Astrocyte of the hippocampus (primary cell): ENCODE measurements at places on chromosomes 2 and 18.

DNA sequence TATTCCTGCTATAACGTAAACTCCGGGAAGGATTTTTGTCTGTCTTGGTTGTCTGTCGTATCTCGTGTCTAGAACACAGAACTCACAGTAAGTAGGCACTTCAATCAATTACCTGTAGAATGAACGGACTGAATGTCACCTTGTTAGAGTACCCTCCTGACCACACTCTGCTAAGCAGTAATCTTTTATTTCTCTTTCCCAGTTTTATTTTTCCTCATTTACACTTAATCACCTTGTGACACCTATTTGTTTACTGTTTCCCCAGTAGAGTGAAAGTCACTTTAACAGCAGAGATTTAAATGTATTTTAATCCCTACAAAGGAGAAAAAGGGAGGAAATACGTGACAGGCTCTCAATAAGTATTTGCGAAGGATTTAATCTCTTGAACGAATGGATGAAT is 514 bp upstream of the EPB41L5 start:
- DNase-seq: no peak

- peak; percentile 70 for DNase-seq
Measured at GRCh38 chr18:9950289-9951016, 36.6 kb downstream of the VAPA start.

DNA sequence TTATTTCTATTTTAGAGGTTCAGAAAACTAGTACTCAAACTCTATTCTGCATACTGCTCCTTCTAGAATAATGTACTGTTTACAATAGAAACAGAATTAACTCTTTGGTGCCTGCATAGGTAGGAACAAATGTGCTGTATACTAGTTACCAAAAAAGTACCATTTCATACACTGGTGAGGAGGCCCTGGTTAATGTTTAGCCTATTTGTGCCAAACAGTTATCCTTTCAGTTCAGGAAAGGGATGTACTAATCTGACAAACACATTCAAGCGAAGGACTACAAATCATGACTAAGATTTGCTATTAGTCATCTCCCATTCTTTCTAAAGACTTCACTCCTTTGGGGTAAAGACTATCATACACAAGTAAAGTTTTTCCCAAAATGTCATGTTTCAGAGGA is 47.4 kb downstream of the EXOC6B start:
- peak; percentile 31 for DNase-seq

DNA sequence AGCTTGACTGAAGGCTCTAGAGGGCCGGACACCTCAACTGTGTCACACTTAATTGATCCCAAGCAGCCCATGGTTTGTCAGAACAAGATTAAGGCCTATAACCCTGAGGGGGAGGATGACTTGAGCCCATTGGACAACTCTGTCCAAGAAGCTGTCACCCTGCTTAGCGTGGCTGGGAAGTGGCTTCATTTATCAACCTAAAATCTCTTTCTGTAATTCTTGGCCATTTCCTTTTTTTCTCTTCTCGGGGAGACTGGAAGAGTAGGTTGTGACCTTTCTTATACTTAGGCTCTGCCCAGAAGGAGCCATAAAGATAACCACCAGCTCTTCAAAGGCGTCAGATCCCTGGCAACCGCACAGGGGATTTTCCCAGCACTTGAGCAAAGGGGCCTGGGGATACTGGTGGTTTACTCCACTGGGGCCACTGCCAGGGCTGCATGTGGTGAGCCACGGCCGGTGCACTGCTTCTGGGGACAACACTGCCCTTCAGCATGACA is 265.5 kb downstream of the CYRIA start:
- peak; percentile 47 for DNase-seq

- no peak for DNase-seq
Measured at GRCh38 chr18:47417807-47418206, 166.3 kb upstream of the SKOR2 start.

GRCh38 chr18:68148863-68149262 is 566.0 kb downstream of the TMX3 start:
- no peak for DNase-seq

GRCh38 chr2:68414876-68415275 is 49.8 kb downstream of the PLEK start:
- no peak for DNase-seq

DNA sequence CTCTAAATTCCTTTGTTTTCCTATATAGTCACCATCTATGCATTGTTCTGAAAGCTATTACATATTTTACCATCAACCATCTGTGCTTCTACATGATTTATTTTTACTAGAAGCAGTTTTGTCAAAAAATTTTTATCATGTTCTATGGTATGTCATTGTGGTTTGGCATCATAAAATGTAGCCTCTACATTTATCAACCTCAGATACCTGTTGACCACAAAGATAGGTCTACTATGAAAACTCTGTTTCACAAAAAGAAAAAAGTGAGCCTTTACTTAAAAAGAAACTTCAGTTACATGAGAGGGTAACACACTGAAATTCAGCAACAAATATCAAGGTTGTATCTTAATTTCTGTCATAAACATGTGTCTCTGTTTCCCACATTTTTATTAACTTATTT is 3.7 kb downstream of the BCL2 start:
- no peak for DNase-seq

DNA sequence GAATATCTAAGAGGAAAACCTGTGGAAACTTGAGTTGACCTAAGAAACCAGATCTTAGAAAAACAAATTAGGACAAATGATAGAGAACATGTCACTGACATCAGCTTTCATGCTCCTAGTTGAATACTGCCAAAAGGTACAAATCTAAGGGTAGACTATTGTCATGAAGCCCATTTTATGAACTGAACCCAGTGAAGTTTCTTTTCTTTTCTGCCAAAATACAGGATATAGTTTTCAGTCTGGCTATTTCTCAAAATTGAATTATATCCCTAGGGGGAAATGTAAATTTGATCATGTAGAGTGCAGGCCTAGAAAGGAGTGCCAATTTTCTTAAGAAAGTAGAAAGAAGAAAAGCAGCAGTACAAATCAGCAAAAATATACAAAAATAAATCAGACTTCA is 46.6 kb downstream of the FSIP2 start:
- no peak for DNase-seq

DNA sequence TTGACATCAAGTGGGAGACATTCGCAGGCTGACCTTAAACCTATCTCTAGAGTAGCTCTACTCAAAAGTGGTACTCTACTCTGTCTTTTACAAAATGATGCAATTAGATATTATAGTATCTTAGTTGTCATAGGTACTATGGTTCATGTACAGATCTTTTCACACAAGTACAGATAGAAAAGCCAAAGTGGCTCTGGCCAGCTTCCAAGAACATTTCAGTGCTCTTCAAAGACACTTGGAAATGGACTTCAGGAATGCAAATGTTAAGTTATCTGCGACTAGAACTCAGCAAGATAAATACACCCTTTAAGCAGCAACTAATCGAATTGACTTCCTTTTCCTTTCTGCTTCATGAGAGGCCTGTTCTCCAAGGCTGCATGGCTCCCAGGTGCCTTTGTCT is 718.7 kb upstream of the FAM98A start:
- peak; percentile 44 for DNase-seq

GRCh38 chr2:230706053-230706521 is 6.6 kb upstream of the CAB39 start:
- DNase-seq: no peak

GRCh38 chr2:197615016-197615652 is 60.3 kb downstream of the RFTN2 start:
- no peak for DNase-seq

- no peak for DNase-seq
Measured at GRCh38 chr2:205931388-205931787, 154.6 kb downstream of the INO80D start.

GRCh38 chr2:189549449-189549832 is 31.1 kb downstream of the SLC40A1 start:
- peak; percentile 46 for DNase-seq

- DNase-seq: no peak
Measured at GRCh38 chr2:231602859-231603467, 10.3 kb downstream of the TEX44 start.

DNA sequence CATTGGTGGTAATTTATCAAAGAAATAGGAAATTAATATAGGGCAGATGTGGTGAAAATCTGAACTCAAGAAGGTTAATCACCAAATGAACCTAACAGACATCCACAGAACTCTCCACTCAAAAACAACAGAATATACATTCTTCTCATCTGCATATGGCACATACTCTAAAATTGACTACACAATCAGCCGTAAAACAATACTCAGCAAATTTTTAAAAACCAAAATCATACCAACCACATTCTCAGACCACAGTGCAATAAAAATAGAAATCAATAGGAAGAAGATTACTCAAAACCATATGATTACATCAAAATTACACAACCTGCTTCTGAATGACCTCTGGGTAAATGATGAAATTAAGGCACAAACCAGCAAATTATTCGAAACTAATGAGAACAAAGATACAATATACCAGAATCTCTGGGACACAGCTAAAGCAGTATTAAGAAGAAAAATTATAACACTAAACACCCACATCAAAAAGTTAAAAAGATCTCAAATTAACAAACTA is 31.0 kb downstream of the RBM43 start:
- DNase-seq: no peak

DNA sequence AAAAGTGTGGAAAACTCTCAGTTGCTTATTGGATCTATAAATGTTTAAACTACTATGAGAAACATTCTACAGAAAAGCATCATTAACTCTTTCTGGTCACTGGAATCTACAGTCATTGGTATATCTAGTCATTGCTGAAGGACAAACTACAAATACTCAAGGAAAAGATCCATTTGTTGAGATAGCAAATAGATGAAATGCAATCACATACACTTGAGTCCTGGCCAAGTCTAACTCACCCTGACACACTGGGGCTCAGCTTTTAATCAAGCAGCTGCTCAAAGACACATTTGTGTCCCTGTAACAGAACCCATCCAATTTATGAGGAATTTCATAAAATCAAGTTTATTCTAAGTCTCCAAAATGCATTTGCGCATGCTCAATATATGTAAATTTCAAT is 68.7 kb downstream of the CDH2 start:
- no peak for DNase-seq

GRCh38 chr18:36503477-36503876 is 206.0 kb downstream of the FHOD3 start:
- no peak for DNase-seq

GRCh38 chr2:237714690-237715458 is 83.7 kb upstream of the RBM44 start:
- DNase-seq: peak; percentile 91

DNA sequence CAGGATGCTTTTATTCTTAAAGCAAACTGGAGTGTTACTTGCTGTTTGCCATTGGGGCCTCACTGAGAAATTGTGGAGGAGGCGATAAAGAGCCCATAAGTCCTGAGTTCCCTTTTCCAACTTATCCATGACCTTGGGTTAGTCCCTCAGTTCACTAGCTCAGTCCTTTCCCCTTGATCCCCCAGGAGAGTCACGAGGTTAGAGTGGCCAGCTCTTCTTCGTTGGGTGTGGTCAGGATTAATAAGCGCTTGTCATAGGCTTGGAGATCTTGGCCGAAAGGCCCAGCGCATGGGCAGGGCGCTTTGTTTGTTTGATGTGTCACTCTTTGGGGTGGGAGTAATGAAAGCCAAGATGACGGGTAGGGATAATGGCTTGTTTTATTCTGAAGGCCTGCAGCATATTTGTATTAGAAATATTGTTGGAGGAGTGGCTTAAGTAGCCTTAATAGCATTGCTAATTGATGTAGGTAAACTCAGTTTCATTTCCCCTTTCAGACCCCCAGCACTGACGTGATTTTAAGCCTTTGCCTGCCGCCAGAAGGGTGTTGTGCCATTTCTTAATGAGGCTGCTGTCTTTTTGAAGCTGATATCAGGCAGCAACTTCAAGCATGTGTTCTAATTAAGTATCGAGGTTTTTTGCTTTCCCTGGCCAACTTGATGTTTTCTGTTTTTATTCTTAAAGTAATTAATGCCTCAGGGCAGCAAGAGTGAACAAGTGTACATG is 15.7 kb downstream of the GRHL1 start:
- no peak for DNase-seq

- DNase-seq: no peak
Measured at GRCh38 chr2:16653083-16653375, 12.6 kb downstream of the CYRIA start.

DNA sequence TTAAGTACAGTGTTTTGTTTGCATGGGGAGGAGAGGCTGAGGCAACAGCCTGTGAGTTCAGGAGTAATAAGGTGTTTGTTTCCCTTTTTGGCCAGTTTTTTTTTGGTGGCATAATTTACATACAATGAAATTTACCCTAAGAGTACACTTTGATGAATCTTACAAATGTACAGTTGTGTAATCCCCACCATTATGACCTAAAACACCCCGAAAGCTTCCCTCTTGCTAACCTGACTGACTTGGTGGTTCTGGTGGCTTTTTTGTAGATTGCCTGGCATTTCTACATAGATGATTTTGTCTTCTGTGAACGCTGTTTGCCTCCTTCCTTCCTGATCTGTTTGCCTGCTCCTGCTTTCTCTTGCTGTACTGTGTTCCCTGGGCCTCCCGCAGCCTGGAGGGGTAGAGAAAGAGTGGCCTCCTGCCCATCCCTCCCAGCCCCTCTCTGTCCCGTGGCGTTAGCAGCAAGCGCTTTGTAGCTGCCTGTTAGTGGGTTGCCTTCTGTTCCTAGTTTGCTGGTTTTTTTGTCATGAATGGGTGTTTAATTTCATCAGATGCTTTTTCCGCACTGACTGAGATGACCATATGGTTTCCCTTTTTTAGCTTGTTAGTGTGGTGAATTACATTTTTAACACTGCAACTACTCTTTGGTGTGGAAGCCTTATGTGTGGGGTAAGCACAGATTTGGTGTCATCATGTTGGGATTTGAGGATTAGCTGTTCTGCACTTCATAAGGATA is 32.1 kb downstream of the ASAP2 start:
- no peak for DNase-seq

DNA sequence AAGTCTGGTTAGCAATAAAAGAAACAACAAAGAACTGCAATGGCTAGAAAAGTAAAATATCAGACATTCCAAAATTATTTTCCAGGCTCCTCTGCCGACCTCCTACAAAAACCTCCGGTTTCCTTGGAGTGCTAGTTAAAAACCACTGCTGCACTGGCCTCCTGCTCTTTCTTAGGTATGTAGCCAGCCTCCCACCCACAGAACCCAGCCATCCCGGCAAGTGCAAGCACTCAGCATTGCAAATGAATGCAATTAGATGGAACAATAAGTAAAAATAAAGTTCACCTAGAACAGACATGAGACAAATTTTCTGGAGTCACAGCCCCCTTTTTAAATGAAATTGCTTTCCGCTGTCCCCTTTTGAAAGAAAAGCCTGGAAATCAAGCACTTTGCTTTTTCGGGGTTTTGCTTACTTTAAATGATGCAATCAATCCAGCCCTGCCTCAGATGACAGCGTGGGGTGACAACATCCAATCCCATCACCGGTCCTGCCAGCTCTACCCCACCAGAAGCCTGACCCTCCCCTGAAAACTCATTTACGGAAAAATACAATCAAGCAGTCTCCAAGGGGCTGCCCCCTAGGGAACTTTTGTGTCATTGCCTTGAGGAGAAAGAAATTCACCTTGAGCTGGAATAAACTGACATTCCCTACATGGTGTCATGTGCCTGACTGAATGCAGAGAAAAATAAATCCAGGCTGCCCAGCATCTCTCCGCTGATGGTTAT is 199.8 kb downstream of the EPHA4 start:
- peak; percentile 26 for DNase-seq

DNA sequence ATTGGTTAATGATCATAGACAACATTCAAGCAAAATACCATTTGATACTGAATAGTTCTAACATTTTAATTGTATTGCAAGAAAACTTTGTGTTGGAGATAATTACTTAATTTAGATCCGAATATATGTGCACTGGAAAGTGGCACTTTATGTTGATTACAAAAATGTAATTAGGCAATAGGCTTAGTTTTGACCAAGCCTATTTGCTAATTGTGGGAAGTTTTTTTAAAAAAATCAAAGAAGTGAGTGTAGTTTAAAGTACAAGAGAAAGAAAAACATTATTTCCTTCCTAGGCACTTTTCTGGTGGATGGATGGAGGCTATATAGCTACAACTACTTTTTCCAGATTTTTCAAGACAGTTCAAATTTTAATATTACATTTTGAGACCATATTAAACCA is 18.3 kb upstream of the PELI1 start:
- no peak for DNase-seq
